ENCODE measurements at places on chromosomes 1 and 21. TPM values are rescaled to one million over a fixed set of nuclear protein-coding genes. Genes with fewer than 3 reads are reported as not detected.

The HUNK gene
- 0.24 TPM for total RNA-seq

The OR14K1 gene
- not detected for total RNA-seq

The RCAN3 gene
- 63.7 TPM for total RNA-seq

The ZSWIM5 gene
- total RNA-seq = 0.50 TPM

All from activated CD8-positive, alpha-beta T cell treated with anti-CD3 and anti-CD28 coated beads, Interleukin-2, amount 10 ng/mL, durations not matched to agents 7 days and 5 days (primary cell).